ENCODE measurements at places on chromosomes 5 and 9.

- no peak for DNase-seq
Observed at GRCh38 chr5:158559643-158560042, 540.1 kb downstream of the EBF1 start.

- DNase-seq: no peak
Observed at GRCh38 chr5:173886150-173886549, 2.0 kb upstream of the CPEB4 start.

DNA sequence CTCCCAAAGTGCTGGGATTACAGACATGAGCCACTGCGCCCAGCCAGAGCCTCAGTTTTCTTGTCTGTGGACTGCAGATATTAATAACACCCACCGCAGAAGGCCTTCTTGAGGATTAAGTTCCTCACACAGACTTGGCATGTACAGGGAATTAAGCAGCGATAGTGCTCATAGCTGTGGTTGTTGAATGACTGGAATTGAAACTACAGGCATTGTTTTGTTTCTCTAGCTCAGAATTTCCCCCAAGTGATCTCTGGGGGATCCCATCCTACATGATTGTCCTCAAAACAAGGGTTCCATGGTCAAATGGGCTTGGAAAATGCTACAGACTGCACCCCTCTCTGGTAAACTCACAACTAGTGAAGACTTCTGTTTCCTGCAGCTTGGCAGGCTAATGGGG lies 44.2 kb upstream of the TDRD7 start:
- no peak for DNase-seq

DNA sequence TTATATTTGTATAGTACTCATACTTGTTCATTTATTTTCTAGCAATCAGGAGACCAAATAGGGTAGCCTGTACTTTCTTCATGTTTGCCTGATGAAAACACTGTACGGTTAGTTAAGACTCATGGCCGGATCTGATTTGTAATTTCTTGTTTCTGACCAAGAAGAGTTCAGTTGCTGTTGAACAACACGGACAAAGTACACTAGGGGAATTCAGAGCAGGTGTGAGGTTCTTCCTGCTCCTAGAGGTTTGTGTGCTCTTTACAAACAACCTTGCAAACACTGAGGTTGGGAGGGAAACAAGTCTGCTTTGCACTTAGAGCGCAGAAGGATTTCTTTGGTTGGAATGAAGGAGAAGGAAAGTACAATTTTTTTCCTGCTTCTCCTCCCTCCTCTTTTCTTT lies 69.7 kb downstream of the TRIO start:
- DNase-seq: no peak

- no peak for DNase-seq
Observed at GRCh38 chr5:98307811-98308210, 465.7 kb upstream of the RGMB start.

- DNase-seq: no peak
Observed at GRCh38 chr5:100542086-100542485, 6.9 kb downstream of the FAM174A start.

DNA sequence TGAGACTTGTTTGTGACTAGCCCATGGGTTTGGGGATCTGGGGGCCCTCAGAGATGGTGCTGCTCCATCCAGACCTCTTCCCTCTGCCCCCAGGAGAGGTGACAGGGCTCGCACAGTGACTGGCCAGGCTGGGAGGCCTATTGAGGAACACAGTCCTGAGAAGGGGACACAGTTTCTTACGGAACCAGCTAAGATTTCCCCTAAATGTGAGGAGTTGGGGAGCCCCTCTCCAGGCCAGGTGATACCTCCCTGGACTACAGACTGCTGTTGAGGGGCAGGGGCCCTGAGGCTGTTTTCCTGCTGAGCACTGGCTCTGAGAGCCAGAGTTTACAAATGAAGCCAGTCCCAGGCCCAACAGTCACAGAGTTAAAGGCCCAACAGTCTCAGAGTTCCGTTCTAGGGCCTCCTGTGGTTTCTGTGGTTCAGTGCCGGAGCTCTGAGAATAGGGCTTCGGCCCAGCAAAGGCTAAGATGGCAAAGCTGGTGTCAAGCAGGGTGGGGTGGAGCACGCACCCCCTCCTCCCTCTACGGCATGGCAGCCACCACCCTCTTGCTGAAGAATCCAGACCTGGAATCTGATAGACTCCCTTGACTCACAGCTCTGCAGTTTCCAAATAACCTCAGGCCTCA lies 1.1 kb upstream of the SEMA4D start:
- DNase-seq: no peak

DNA sequence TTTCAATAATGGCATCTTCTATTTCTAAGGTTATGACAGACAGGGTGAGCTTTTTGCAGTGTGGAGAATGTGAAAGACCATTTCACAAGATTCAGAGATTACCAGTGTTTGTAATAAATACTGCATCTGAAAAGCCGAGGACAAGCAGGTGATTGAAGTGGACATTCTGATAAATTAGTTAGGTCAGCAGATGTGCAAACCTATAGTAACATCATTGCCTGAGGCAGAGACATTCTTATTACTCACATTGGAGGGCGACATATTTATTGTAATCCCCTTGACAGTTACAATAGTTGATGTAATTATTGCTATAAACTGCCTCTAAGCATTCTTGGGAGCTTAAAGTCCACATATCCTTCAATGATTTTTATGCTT lies 3.3 kb downstream of the RASGRF2 start:
- no peak for DNase-seq

Data from stimulated activated CD4-positive, alpha-beta T cell treated with anti-CD3 and anti-CD28 coated beads, Interleukin-12 subunit alpha, Interleukin-12 subunit beta, amount 100 ng/mL, for 4 hours (primary cell).